ENCODE measurements at places on chromosomes 1 and 21. TPM values are rescaled to one million over a fixed set of nuclear protein-coding genes. Genes with fewer than 3 reads are reported as not detected.

GRCh38 chr1:30229960-30230359 is 493.4 kb downstream of the MATN1 start:
- DNase-seq: no peak

DNA sequence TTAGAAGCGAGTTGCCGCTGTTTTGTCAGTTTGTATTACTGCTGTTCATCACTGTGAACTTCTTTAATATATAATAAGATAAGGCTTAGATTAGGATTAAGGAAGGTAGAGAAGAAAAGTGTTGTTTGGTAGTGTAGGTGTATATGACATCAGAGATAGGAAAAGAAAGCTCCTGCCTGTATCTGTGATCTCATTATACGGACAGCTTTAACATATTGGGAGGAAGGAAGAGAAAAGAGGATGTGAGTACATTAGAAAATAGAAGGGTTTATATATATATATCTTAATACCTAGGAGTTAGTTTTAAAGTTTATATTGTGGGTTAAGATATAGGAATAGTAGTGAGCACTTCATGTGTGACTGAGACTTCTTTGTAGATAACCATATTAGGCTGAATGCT is 71.0 kb downstream of the RALGPS2 start:
- no peak for DNase-seq

The MEX3A gene
- total RNA-seq: 0.36 TPM

DNA sequence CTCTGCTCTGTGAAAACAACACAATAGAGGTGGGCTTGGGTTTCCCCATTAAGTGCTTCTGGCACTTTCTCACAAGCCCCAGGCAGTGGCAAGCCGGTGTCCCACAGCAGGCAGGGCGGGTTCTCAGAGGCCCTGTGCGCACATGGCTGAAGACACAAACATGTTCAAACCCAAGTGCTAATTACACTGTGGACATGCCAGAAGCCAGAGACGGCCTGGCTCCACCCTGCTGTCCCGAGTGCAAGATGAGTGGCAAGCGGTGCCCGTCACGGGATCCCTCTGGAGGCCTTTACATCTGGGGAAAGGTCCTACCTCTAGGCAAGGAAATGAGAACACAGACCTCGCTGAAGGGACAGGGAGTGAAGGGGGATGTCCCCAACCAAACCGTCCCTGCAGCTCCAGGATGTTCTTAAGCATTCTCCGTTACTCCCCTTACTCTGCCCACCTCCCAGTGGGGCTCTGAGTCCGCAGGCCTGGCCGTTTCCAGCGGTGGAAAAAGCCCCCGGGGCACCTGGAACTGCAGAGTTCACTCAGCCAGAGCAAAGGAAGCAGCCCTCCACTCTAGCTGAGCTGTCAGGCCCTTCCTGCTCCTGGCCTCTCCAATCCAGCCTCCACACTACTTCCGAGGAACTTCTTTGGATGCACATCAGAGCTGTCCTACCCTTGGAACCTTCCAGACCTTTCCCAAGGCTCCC is 57.4 kb downstream of the SLC66A1 start:
- DNase-seq: no peak

DNA sequence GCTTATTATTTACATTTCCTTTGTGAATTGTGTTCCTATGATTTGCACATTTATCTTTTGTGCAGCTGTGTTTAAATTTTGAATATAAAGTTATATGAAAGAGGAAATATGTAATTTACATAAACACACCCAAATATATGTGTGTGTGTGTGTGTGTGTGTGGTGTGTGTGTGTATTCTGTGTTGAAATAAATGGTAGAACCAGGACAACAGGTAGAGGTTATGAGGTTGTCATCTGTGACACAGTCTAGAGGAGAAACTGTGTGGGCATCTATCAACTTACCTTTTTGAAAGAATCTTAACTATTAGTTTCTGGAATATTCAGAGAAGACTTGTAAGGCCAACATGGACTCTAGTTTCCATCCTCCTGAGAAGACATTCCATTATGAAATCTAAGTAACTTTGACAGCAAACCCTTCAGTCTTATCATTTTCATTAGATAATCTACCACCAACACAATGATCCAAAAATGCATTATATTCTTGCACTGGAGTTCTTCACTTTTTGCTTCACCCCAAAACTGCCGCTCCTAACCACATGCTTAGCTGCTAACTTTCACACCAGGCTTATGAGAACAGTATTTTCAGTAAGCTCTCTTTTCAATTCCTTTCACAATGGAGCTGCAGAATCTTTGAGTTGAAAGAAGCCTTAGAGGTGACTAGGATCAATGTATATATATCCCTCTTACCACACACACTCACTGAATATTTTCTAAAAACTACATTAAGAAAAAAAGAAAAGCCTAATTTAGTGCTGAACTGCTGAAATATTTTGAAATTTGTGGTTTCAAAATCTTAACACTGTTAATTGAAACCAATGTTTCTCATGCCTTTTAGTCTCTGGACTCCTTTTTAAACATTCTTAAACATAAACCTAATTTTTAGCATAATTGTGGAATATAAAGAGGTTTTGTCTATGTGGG is 21.8 kb downstream of the PTPRC start:
- no peak for DNase-seq

The KCNN3 gene
- 9.4 TPM for total RNA-seq

GRCh38 chr1:78092643-78093042 is 46.9 kb downstream of the GIPC2 start:
- DNase-seq: no peak

The CD52 gene
- total RNA-seq: not detected

- DNase-seq: no peak
Measured at GRCh38 chr21:33055991-33056390, 13.9 kb upstream of the OLIG1 start.

- peak; percentile 58 for DNase-seq
Measured at GRCh38 chr1:203264052-203264501, 34.6 kb upstream of the CHIT1 start.

The AMY1C gene
- not detected for total RNA-seq

The SLAMF7 gene
- total RNA-seq: 0.83 TPM

- DNase-seq: no peak
Measured at GRCh38 chr1:93668951-93669350, 12.7 kb downstream of the BCAR3 start.

DNA sequence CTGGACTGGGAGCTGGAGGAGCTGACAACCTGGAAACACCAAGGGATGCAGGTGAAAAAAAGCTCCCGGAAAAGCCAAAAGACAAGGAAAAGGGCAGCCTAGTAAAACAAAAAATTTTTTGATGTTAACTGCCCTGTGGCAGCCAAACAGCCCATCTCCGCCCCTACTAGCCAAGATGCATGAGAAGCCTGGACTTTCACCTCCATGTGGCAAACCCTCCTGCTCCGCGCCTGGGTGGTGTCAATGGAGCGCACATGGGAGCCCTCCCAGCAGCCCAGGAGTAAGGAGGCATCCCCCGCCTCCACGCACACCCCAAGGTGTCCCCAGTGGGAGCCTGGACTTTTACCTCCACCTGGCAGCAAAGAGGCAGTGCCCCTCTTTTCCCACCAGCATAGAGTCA is 30.5 kb downstream of the LEMD1 start:
- no peak for DNase-seq

- DNase-seq: no peak
Measured at GRCh38 chr1:90000934-90001676, 6.2 kb downstream of the ZNF326 start.

The CEP85 gene
- 3.9 TPM for total RNA-seq

DNA sequence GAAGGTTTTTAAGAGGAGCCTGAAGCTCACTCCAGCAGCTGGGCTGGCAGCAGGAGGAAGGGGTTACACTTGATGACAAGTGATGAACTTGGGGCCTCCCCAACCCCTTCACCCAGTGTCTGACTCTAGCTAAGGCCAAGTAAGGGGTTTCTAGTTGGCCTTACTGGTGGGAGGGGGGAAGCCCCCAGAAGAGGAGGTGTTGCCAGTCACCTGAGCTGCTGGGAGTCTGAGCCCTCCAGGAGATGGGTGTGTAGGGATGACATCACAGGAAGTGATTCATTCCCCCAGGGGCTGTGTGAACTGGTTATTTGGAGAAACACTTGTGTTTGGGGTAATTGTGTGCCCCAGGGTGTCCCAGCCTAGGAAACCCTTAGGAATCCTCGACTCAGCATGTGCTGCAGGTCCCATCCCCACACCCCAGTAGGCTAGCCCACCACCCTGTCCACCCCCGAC is 3.1 kb downstream of the PADI1 start:
- DNase-seq: no peak
